PC-9 (cell line): ENCODE measurements at places on chromosomes 4 and X. TPM values are rescaled to one million over a fixed set of nuclear protein-coding genes. Genes with fewer than 3 reads are reported as not detected.
A peak's percentile ranks its signal among the peaks of the same experiment; 100 is the strongest.

DNA sequence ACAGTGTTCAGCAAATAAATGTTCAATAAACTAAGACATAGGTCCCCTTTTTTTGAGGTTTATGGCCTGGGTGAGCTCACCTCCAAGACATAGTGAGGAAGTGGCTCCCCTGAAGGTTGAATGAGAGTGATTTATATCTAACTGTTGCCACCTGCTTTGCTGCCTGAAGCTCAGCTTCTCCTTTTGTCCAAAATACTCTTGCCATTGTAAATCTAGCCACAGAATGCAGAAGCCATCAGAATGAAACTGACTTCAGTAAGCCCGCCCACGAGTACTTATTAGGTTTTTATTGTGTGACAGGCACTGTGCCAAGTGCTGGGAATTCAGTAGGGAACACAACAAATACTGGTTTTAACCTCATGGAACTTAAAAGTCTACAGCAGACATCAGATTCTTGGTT is 18.0 kb downstream of the SPINK2 start:
- H3K4me1 ChIP-seq: no peaks in the 10 kb centered on the region
- H3K27me3 ChIP-seq: no peaks in the 10 kb centered on the region
- H3K27ac ChIP-seq: no peak overlapping the region

GRCh38 chr4:130712038-130712437 is 1616.1 kb downstream of the C4orf33 start:
- peak; percentile 56 for DNase-seq
- H3K36me3 ChIP-seq: no peaks in the 10 kb centered on the region
- no peaks in the 10 kb centered on the region for H3K4me1 ChIP-seq
- H3K27me3 ChIP-seq: no peaks in the 10 kb centered on the region
- no peak overlapping the region for H3K27ac ChIP-seq

GRCh38 chr4:40269133-40269532 is 66.0 kb upstream of the CHRNA9 start:
- no peaks in the 10 kb centered on the region for H3K36me3 ChIP-seq
- 0 out of 2 replicates have a peak, but pooled peaks cover 5% of the 10 kb centered on the region for H3K4me1 ChIP-seq
- H3K27me3 ChIP-seq: no peaks in the 10 kb centered on the region
- no peak overlapping the region for H3K4me3 ChIP-seq

- no peaks in the 10 kb centered on the region for H3K27me3 ChIP-seq
- no peak overlapping the region for H3K27ac ChIP-seq
- H3K36me3 ChIP-seq: no peaks in the 10 kb centered on the region
- H3K4me1 ChIP-seq: peaks cover 8% of the 10 kb centered on the region; the same call in 1 of the 2 replicates
- no peak overlapping the region for H3K4me3 ChIP-seq
These were observed 30.7 kb upstream of the TMPRSS11E start for GRCh38 chr4:68416591-68416990.

DNA sequence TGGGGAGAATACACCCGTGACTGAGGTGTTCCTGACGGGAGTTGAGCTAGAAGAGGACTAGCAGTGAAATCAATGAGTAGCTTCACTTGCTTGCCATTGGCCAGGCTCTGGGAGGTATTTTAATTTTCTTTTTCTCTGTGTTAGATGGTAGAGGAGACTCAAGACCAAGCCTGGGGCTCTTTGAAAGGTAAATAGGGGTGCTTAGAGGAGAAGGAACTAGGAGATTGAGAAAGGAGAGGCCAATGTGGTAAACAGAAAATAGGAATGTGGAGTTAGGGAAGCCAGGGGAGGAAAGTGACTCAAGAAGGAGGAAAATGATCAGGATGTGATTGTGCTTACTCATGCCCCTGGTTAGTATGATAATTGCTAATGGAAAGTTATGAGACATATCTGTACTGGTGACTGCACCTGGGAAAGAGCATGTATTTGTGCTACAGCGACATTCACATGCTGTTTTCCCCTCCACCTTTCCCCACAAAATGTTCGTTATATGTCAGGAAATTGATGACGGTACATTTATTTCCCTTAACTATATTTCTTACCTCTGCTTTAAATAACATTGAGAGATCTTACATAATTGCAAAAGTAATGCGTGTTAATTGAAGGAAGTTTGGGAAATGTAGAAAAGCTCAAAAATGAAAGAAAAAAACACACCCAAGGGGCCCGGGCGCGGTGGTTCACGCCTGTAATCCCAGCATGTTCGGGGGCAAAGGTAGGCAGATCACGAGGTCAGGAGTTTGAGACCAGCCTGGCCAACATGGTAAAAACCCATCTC is 16.9 kb upstream of the LRBA start:
- peak overlapping the region; percentile 61 for H3K27ac ChIP-seq
- DNase-seq: no peak
- H3K27me3 ChIP-seq: no peaks in the 10 kb centered on the region
- H3K4me1 ChIP-seq: peaks cover 19% of the 10 kb centered on the region
- H3K36me3 ChIP-seq: no peaks in the 10 kb centered on the region

DNA sequence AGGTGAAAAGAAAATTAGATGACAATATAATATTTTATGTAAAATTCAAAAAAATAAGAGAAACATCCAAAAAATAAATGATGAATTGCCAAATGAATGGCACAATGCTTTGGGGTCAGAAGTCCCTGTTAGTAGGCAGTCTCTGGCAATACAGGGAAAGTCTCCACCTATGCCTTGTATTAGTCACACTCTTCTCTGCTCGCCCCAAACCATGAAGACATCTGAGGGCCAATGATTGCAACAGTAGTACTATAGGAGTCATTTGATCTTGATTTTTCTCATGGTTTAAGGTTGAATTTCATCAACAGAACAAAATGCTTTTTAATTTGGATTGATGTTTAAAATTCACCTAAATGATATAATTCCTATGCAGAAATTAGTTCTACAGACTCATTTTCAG is 3.9 kb upstream of the PRSS12 start:
- H3K27me3 ChIP-seq: no peaks in the 10 kb centered on the region
- no peaks in the 10 kb centered on the region for H3K4me1 ChIP-seq
- no peak overlapping the region for H3K4me3 ChIP-seq
- DNase-seq: no peak
- H3K36me3 ChIP-seq: no peaks in the 10 kb centered on the region

GRCh38 chrX:13283512-13283911 is 36.3 kb downstream of the ATXN3L start:
- no peak overlapping the region for H3K4me3 ChIP-seq
- peaks cover 21% of the 10 kb centered on the region for H3K4me1 ChIP-seq
- DNase-seq: no peak
- no peak overlapping the region; the same call in 1 of the 2 replicates for H3K27ac ChIP-seq
- no peaks in the 10 kb centered on the region for H3K27me3 ChIP-seq

DNA sequence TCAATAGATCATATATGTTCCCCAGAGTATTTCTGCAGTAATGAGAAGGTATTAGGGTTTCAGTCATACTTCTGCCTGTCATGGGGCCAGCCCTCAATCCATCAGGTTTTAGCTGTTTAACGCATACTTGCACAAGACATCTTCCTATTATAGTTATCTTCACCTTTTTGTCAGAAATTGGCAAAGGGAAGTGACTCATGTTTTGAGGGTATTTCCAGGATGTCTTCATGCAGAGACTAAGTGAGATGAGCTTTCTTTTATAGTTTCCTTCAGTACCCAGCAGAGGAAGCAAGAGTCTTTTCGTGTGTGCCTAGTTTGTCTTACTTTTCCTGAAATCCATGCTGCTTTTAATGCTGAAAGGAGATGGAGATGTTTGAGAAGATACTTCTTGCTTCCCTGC is 9.5 kb downstream of the CSTF2 start:
- H3K4me1 ChIP-seq: no peaks in the 10 kb centered on the region
- H3K36me3 ChIP-seq: 0 out of 2 replicates have a peak, but pooled peaks cover 6% of the 10 kb centered on the region
- no peak for DNase-seq
- no peaks in the 10 kb centered on the region for H3K27me3 ChIP-seq

GRCh38 chr4:52880994-52881393 is 18.9 kb downstream of the RASL11B start:
- no peak overlapping the region for H3K27ac ChIP-seq
- no peaks in the 10 kb centered on the region for H3K36me3 ChIP-seq
- H3K4me3 ChIP-seq: no peak overlapping the region
- no peak for DNase-seq
- H3K27me3 ChIP-seq: no peaks in the 10 kb centered on the region

The MAP3K15 gene
- not detected in 2 replicates for total RNA-seq

The MAMLD1 gene
- 1.5 and 2.5 TPM in 2 replicates for total RNA-seq

The STAP1 gene
- total RNA-seq: not detected in 2 replicates

The GYPA gene
- not detected in 2 replicates for total RNA-seq
